DMS79 (cell line): ENCODE measurements at places on chromosomes 16 and 17.

DNA sequence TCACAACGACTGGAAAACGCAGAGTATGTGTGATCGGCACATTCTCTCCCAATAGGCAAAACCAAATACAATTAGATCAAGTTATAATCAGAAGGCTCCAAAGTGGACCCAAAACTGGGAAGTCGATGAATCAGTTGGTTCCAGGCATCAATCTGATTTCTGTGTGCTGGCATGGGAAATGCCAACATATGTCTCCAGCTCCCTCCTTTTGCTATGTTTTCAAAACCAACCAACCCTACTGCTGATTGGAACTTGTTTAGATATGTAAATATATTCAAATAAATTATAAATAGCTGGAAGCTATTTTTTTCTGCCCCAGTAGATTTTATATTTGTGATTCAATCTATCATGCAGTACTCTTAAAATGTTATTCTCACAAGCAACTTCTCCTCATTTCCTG lies 284.2 kb downstream of the HS3ST3B1 start:
- DNase-seq: no peak

DNA sequence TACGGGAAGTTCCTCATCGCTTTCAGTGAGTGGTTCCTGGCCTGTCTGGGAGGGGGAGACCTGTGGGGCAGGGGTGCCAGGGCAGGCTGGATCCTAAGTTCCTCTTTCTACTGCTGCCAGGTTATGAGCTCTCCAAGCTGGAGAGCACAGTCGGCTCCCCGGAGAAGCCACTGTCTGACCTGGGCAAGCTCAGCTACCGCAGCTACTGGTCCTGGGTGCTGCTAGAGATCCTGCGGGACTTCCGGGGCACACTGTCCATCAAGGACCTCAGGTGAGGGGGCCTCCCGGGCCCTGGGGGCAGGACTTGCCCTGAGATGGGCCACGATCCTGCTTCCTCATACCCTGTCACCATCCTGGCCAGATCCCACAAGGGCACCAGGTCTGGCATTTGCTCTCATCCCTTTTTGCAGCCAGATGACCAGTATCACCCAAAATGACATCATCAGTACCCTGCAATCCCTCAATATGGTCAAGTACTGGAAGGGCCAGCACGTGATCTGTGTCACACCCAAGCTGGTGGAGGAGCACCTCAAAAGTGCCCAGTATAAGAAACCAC lies 5.1 kb downstream of the PRSS8 start:
- DNase-seq: no peak

DNA sequence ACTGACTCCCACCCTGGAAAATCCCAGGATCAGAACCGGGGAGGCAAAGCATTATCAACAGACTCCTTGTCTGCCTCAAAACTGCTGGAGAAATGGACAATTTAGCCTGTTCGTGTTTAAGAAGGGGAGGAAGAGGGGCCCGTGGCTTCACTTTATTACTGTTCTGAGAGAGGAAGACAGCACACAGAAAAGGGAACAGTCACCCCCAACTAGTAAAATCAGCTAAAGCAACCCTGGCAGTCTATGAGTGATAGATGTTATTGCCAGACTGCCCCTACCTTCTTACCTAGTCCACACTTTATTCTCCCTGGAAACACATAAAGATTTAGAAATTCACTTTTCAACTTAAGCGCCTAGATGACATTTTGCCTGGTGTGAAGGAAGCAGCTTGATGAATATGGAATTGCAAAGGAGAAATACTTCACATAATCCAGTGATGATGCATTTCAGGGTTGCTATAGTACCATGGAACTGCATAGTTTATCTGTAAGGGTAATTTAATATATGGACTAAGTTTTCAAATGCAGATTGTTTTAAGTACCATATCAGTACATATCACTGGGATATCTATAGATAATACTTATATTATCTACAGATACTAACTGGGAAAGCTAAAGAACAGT lies 36.9 kb upstream of the TRAP1 start:
- DNase-seq: no peak

DNA sequence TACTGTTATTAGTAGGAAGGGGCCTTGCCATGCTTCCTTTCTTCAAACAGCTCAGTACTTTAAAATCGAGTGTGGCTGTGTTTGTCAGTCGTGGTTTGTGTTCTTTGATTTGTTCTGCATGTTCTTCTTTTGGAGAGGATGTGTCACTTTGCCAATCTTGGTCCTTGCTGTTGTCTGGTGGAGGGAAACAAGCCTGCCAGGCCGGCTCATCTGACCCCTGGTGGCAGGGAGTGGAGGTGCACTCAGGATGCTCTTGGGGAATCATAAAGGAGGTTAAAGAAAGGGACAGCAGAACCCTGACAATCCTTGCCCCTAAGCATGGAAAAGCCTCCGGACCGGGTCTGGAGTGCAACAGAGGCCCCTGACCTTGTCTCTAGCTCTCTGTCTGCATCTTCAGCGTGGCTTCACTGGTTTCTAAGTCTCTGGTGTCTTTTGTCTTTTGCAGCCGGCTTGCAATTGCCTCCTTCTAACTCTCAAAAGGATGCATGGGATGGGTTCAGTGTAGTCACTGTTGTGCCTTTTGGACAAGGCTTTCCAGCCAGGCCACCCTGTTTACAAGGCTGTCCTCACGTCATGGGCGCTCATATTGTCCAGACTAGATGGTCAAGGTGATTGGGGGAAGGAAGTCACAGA lies 135.8 kb downstream of the WWOX start:
- DNase-seq: no peak

- no peak for DNase-seq
Observed at GRCh38 chr16:70679671-70680494, 6.0 kb downstream of the MTSS2 start.

DNA sequence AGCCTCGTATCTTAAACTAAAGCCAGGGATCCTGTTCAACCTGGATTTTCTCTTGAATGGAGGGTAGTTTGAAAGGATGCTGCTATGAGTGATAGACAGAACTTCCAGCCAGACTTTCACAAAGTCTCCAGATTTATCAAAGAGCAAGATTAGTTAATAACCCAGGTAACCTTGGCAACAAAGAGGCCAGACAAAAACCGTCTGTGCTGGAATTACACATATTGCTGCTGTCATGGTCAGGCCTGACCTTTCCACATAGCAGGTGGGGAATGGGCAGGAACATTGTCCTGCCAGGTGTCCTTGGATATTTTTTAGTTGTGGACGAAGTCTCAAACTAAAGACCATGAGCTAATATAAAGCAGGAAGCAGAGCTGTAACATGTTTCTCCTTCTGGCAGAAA lies 52.5 kb downstream of the HLF start:
- DNase-seq: no peak

- DNase-seq: no peak
Observed at GRCh38 chr16:87874639-87875427, 5.5 kb upstream of the SLC7A5 start.
